ENCODE measurements at places on chromosomes 7 and 10.

DNA sequence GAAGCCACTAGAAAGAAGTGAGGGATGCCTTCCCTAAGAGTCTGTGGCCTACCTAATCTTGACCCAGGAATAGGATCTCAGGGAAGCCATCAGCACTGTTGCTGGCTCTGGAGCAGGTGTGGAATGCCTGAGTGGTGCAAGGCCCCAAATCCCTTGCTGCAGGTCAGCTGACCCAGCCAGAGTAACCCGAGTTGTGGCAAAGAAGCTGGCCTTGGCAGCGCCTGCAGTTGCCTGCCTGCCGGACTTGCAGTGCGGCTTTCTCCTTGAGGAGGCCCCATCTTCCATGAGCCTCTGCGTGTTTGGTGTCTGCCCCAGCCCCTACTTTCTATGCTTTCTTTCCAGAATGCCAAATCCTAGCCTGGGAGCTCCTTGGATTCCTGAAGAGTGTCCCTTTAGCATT is 5.8 kb downstream of the KIAA1217 start:
- DNase-seq = no peak

GRCh38 chr10:72123616-72124015 is 35.3 kb upstream of the SPOCK2 start:
- no peak for DNase-seq

DNA sequence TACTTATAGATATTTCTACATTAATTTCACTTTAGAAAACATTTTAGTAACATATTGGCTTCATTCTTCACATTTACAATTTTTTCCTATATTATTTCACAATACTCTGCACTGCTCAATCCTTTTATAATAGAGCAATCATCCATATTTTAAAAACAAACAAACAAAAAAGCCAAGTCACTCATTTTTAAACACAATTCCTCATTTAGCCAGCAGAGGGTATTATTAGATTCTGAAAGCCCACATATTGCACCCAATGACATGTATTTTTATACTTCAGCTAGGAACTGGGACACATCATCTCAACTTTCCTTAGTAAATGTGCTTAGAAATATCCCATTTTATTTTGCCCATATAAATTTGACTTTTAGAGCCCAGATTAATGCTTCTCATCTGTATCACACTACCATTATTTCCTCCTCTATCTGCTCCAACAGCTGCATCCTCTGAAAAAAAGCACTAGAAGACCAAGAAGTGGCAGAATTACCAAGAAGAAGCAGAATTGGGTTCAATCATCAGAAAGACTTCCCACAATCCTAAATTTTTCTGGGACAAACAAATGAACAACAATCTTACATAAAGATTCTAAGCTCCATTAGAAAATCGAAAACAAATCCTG is 29.5 kb downstream of the CTNNA3 start:
- DNase-seq = no peak

DNA sequence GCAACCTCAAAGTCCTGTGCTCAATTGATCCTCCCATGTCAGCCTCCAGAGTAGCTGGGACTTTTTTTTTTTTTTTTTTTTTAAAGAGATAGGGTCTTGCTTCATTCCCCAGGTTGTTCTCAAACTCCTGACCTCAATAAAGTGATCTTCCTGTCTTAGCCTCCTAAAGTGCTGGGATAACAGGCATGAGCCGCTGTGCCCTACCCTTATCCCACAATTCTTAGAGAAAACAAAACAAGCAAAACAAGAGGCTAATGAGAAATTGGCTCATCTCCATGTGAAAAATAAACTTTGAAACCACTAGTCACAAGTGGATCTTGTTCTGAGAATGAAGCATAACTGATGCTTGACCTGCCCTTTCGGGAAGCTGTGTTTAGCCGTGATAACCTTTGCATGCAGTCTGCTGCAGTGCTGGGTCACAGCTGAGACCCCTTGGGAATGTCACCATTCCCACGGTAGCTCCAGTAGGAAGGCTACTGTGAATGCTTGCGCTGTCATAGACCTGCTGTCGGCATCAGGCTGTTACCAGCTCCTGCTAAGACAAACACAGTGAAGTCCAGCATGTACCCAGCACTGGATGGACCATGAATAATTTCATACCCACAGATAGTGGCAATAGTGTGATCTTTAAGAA is 290.7 kb upstream of the KIAA1217 start:
- DNase-seq = no peak

DNA sequence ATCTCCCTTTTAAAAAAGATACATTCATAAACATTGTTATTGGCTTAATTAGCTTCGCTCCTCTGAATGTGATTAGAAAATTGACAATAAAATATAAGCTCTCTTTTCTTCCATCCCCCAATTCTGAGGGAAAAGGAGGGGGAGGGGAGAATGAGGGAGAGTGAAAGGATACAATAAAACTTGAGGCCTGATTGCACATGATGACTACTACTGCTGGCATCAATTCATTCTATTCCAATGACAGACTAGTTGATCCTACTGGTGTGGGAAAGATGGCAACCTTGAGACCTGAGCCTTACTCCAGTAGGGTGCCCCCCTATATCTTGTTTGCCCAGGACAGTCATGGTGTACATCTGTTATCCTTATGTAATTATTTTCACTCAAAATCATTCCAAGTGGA is 4.5 kb upstream of the IQUB start:
- DNase-seq = no peak

- no peak for DNase-seq
These were observed 66.6 kb downstream of the VWDE start for GRCh38 chr7:12337095-12337494.

GRCh38 chr7:73899731-73900142 is 38.8 kb downstream of the TMEM270 start:
- no peak for DNase-seq

GRCh38 chr10:1715821-1716220 is 21.5 kb downstream of the ADARB2 start:
- peak; percentile 27 for DNase-seq

GRCh38 chr10:20535897-20536881 is 360.9 kb downstream of the NEBL start:
- no peak for DNase-seq

- DNase-seq = no peak
These were observed 395.0 kb downstream of the THSD7A start for GRCh38 chr7:11436773-11437524.

GRCh38 chr10:124649214-124649613 is 95.0 kb downstream of the FAM53B start:
- DNase-seq = no peak

- no peak for DNase-seq
These were observed 130.6 kb upstream of the BTBD16 start for GRCh38 chr10:122140461-122140902.

DNA sequence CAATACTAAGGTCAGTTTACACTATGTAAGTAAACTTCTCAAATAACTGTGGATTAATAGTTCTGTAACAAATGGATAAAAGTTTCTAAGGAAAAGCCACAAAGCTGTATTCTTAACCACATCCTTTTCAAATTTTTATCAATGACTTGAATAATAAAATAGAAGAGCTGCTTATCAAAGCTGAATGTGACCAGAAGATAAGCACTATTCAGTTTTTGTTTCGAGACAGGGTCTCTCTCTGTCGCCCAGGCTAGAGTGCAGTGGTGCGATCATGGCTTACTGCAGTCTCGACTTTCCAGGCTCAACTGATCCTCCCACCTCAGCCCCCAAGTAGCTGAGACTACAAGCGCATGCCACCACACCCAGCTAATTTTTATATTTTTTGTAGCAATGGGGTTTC is 17.0 kb downstream of the UPF2 start:
- no peak for DNase-seq

DNA sequence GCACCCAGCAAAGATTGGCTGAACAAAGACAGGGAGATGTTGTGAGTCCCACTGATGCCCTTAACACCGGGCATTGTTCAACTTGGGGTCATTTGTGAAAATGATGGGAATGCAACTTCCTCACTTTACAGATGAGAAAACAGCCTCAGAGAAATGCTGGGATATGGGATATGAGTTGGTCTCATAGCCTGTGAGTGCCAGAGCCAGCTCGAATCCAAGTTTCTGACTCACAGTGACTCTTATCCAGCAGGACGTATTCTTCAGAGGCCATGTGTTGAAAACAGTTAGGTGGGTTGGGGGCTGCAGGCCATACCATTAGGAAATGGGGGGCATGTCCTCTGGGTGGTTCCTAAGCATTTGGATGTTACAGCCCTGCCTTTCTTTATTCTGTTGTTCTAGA is 45.2 kb downstream of the KIAA1217 start:
- no peak for DNase-seq

DNA sequence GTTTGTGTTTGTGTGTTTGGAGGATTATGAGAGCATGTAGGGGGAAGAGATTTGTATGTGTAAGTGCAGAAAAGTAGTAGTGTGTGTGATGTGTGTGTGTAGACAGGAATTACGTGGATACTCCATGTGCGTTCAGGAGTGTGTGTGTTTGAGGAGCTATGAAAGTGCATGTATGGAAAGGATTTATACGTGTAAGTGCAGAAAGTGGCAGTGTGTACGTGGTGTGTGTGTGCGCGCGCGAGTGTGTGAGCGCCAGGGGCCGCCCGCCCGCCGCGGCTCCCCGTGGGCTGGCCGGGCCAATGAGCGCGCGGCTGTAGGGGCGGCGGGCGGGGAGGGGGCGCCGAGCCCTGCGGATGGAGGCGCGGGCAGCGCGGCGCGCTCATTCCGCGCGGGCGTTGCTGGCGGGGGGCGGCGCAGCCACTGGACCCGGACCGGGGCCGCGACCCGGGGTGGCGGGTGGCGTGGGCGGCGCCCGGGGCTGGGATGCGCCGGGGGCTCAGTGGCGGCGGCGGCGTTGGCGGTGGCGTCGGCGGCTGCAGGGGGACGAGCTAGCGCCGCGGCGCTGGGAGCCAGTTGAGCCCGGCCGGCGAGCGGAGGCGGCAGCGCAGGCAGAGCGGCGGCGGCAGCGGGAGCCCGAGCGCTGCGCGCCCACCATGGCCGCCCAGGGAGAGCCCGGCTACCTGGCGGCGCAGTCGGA is at the start of gene BICC1:
TSS of gene BICC1 (plus strand) at position 382 of the 697 bp plus-strand sequence. CDS start at position 654, 272 bp downstream.
- no peak for DNase-seq

DNA sequence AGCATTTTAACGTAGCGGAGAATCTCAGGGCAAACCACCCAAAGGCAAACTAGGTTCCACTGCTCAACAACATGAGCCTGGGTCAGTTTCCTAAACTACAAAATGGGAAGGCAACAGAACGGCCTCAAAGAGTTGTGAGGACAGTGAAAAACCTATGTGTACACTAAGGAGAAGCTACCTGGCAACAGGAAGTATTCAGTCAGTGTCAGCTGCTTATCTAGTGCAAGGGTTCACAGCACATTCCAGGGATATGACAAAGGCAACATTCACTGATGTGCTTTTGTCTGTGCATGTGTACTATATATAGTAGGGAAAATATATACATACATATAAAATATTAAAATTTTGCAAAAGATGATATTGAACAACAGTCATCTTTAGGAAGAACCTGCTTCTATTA is 17.2 kb downstream of the NUDCD3 start:
- DNase-seq = no peak

DNA sequence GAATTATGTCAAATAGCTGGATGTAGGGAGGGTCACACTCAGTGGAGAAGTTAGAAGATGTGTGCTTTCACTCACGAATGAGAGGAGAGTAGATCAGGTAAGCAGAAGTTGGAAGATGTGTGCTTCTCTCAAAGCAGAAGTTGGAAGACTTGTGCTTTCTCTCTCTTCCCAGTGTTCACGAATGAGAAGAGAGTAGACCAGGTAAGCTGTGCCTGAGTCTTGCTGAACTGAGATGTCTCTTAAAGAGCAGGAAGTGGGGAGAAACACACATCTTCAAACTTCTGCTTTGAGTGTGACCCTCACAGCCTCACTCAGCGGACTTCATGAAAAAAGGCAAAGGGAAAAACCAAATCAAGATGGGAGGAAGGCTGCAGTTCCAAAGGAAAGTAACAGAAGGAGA is 7.0 kb upstream of the TMEM243 start:
- no peak for DNase-seq

- no peak for DNase-seq
These were observed 70.3 kb upstream of the GSDME start for GRCh38 chr7:24827589-24827988.

- DNase-seq = no peak
These were observed 57.8 kb upstream of the LANCL2 start for GRCh38 chr7:55307123-55307916.

- no peak for DNase-seq
These were observed 60.1 kb upstream of the SDK1 start for GRCh38 chr7:3240826-3241430.

GRCh38 chr10:121302541-121303180 is 295.6 kb downstream of the FGFR2 start:
- no peak for DNase-seq

GRCh38 chr10:13955409-13956068 is 368.8 kb downstream of the PRPF18 start:
- DNase-seq = no peak

DNA sequence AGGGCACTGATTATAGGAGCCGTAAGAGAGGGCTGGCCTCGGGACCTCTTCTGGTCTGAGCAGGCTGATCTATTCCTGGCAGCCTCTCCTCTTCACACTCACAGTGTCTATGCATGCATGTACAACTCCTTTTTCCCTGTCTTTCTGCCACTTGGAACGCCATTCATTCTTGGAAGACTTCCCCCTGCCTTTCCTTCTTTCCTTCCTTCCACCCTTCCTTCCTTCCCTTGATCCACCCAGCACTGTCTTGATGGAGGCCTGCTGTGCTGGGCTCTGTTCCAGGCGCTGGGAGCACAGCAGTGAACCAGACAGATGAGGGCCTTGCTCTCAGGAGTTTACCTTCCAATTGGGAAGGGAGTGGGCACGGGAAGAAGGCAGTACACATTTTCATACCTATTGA is 114.8 kb downstream of the SH3PXD2A start:
- DNase-seq = no peak

GRCh38 chr7:104240401-104240800 is 32.6 kb upstream of the ORC5 start:
- DNase-seq = no peak

DNA sequence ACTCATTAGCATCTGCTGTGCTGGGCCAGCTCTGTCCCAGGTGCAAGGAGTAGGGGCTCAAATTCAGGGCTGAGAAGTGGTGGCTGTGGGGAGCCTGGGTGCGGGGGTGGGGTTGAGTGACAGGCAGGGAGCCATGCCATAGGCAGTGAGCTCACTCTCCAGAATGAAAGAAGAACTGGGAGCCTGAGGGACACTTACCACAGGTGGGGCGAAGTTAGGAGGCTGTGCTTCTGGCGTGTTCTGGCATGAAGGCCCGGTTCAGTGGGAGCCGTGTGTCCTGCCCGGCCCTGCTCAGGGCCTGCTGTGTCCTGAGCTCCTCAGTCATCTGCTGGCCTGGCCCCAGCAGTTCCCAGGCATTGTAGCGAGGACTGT is 62.5 kb downstream of the MKI67 start:
- peak; percentile 31 for DNase-seq

GRCh38 chr10:19777806-19778205 is 38.4 kb upstream of the PLXDC2 start:
- DNase-seq = no peak

DNA sequence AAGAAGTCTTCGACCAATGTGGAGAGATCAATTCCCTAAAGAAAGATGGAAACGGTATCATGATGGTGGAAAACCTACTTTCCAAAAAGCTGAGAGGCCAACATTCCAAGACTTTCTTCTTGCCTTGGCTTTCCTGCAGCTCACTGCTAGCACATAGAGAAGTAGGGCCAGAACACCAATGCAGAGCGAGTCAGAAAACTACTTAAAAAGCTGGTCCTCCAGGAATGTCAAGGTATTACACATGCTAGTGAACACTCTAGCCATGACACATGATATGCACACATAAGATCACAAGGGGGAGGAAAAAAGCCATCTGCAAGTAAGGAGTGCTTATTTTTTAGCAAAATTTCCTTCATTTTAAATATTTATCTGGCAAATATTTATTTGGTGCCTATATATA is 22.7 kb downstream of the GPAM start:
- no peak for DNase-seq

Data from stimulated activated CD4-positive, alpha-beta T cell treated with anti-CD3 and anti-CD28 coated beads, Interleukin-12 subunit alpha, Interleukin-12 subunit beta, amount 100 ng/mL, for 4 hours (primary cell).